Mesothelial cell of epicardium (in vitro differentiated cells): ENCODE measurements at places on chromosomes 3 and 15.
A peak's percentile ranks its signal among the peaks of the same experiment; 100 is the strongest.

DNA sequence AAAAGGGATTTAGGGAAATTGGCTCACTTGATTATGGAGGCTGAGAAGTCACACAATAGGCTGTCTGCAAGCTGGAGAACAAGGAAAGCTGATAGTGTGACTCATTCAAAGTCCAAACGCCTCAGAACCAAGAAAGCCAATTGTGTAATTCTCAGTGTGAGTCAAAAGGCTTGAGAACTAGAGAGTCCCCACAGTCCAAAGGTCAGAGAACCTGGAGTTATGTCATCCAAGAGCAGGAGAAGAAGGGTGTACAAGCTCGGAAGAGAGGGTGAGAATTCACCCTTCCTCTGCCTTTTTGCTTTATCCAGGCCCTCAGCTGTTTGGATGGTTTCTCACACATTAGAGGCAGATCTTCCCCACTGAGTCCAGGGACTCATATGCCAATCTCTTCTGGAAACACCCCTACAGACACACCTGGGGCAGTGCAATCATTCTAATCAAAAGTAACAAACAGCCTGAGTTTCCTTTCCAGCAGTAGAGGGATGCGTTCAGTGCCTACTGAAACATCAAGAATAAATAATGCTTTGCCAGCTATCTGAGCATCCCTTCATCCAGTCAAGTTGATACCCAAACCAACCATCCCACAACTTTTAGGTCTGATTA lies 271.5 kb downstream of the SATB1 start:
- no peak for DNase-seq

DNA sequence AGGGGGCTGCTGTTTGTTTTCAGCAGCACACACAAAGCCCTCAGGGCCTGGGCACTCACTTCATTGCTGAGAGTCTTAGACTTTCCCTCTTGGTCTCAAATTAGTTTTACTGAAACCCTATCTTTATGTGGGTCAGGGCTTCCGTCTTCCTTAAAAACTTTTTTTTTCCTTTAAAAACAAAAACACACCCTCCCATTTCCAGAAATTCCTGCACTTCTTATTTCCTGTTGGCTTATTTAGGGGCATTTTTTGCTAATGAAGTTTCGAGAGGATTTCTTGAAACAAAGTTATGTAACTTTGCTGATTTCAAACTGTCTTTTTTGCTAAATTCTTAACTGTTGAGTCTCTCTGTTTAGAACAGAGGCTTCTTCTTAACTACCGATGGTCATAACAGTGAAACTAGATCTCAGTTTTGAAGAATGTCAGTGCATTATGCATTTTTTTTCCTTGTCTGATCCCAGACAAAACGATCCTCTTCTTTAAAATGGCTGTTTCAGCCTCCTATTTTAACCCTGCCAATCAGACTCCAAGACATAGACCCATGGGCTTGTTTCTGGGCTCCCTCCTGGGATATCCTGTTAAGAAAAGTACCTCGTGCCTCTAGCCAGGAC lies 23.3 kb downstream of the ANAPC13 start:
- DNase-seq = no peak

DNA sequence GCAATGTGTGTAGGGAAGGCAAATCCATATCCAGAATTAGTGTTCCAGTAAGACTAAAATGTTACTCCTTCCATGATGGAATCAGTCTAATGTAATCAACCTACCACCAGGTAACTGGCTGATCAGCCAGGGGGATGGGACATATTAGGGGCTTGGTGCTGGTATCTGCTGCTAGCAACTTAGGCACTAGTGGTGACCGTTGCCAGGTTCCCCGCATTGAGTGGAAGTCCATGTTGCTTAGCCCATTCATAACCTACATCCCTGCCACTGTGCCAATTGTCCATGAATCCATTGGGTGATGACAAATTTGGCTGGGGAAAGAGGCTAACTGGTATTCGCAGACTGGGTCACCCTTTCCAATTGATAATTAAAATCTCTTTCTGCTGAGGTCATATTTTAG lies 212.2 kb upstream of the ROBO1 start:
- no peak for DNase-seq

- no peak for DNase-seq
Observed at GRCh38 chr3:196662711-196663571, 23.4 kb downstream of the NRROS start.

- DNase-seq = no peak
Observed at GRCh38 chr15:64485796-64486195, 25.4 kb downstream of the ZNF609 start.

GRCh38 chr3:140276703-140277102 lies 341.7 kb downstream of the CLSTN2 start:
- no peak for DNase-seq

DNA sequence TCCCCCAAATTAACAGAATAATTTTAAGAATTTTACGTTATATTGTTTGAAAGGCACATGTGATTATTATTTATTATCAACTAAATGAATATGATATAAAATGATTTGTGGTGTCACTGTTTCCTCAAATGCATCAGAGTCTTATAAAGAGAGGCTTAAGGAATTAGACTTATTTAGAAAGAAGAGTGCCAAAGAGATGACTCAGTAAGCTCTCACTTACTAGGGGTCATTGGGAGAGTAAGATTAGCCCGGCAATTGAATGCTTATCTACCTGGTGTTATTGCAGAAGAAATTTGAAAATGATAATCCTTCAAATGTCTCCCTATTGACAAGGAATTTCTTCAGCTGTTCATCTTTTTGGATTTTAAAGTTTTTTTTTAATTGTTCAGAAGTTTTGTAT lies 408.7 kb downstream of the OXSM start:
- no peak for DNase-seq

DNA sequence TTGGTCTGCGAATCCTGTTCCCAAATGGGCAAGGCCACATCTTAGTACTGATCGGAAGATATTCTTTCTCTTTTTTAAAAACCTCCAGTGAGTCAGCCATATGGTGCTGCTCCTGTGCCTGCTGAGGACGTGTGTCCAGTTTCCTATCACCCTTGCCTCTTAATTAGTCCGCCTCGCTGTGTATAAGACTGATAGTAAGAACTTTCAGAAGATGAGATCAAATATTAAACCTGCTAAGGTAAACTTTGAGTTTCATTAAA lies 612 bp downstream of the UBA5 start:
- DNase-seq = no peak

DNA sequence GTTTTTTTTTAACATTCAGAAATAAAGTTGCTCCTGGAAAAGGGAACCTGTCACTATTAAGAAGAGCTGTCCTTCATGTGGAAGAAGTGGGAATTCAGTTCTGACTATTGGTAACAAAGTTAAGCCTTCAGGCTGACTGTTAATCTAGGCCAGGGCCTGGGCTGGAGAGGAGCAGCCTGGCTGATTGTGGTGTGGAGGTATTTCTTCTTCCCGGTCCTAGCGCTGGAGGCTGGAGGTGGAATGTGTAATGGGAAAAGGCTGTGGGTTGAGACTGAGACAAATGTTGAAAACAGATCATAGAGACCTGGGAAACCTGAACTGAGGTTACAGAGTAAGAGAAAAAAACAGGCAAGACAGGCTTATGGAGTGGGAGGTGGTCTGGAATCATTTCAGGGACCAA lies 23.8 kb upstream of the SH3BP5 start:
- no peak for DNase-seq

DNA sequence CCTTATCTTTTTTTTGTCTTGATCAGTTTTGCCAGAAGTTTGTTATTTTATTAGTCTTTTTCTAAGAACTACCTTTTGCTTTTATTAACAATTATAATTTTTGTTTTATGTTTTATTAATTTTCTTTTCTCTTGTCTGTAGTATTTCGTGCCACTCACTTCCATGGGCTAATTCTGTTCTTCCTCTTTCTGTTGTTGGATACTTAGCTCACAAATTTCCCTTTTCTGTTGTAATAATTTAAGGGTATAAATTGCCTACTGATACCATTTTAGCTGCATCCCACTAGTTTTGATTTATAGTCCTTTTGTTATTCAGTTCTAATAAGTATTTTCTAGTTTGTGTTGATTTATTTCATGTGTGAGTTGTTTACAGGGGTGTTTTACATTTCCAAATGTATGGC lies 48.6 kb downstream of the SNRK start:
- no peak for DNase-seq

- DNase-seq = no peak
Observed at GRCh38 chr15:69880571-69881301, 217.0 kb downstream of the TLE3 start.

GRCh38 chr3:37812499-37812896 lies 49.2 kb upstream of the CTDSPL start:
- DNase-seq = no peak

DNA sequence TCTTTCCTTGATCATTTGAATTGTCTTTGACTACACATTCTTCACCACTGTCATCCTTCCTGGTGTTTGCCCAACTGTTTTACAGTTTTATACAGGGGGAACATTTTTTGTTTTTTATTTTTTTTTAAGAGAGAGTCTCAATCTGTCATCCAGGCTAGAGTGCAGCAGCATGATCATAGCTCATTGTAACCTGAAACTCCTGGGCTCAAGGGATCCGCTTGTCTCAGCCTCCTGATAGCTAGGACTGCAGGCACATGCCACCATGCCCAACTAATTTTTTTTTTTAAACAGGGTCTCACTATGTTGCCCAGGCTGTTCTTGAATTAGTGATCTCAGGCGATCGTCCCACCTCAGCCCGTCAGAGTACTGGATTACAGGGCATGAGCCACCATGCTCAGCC lies 222.6 kb downstream of the BBX start:
- DNase-seq = no peak

DNA sequence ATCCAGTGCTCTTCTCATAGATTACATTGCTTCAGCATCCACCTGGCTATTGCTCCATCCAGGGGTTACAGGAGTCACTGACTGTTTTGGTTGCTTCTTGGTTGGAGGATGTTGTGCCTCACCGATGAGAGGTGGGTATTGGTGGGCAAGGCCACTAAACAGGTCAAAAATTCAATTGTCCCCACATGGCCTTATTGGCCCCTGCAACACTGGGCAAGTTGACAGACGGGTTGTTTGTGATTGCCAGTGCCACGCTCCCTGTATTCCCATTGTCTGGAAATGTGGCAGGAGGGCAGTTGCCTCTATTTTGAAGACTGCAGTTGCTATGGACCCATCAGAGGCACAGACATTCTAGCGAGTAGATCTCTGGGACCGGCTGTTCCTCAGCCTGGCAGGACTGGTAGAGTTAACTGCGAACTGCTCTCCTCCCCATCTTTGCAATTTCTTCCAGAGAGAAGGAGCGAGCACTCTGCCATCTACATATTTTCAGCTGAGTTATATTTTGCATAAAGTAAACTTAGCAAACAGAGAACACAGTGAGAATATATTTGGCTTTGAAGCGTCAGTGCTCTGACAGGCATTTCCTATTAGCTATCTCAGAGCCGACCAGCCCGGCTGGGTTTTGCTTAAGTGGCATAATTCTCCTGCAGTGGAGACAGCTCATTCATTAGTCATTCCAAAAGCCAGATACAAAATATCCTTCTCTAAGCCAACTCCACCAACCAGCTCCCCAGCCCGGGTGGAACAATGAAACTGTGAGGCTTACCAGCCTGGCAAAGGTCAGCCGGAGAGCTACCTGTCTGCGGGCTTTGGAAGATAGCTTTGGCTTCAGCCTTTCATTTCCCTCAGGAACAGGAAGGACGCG lies 26.0 kb upstream of the MAGEF1 start:
- no peak for DNase-seq

GRCh38 chr3:136818769-136819391 lies at the start of gene SLC35G2:
TSS of gene SLC35G2 (plus strand) at chr3:136819126. CDS start at chr3:136854461, 35,335 bp downstream.
- peak; percentile 73 for DNase-seq

- no peak for DNase-seq
Observed at GRCh38 chr15:78968539-78969271, 23.9 kb upstream of the CTSH start.

DNA sequence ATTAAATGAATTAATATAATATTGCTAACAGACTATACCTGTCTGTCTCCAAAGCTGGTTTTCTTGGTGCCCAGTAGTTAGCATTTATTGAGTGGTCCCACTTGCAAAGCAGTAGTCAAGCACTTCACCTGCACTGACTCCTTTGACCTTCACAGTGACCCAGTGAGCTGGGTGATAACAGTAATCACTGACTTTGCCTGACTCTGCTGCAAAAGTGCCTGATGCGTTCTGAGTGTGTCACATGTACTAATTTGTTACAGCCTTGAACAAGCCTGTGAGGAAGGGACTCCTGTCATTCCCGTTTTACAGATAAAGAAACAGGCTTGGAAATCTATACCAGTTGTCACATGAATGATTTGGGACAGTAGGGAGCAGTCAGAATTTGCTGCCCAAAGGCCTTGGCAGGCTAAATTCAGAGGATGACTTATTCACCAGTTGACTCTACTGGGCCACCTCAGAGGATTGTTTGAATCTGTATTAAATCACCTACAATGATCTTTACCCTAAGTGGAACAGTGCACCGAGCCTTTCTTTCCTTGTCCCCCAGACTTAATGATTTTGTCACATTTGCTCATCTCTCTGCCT lies 116.6 kb upstream of the PLXNA1 start:
- no peak for DNase-seq

DNA sequence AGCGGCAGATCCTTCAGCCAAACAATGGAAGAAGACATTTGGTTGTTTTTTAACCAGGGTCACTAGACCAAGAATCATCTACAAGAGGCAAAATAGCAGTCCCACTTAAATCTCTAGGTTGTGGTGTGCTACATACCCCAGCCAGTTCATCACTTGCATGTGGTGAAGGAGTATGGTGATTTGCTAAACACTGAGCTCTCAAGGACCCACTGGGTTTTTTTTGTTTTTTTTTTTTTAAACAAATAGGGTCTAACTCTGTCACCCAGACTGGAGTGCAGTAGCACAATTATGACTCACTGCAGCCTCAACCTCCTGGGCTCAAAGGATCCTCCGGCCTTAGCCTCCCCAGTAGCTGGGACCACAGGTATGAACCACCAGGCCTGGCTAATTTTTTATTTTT lies 508.0 kb downstream of the FOXP1 start:
- no peak for DNase-seq

- no peak for DNase-seq
Observed at GRCh38 chr3:183208260-183208659, 44.8 kb upstream of the B3GNT5 start.

DNA sequence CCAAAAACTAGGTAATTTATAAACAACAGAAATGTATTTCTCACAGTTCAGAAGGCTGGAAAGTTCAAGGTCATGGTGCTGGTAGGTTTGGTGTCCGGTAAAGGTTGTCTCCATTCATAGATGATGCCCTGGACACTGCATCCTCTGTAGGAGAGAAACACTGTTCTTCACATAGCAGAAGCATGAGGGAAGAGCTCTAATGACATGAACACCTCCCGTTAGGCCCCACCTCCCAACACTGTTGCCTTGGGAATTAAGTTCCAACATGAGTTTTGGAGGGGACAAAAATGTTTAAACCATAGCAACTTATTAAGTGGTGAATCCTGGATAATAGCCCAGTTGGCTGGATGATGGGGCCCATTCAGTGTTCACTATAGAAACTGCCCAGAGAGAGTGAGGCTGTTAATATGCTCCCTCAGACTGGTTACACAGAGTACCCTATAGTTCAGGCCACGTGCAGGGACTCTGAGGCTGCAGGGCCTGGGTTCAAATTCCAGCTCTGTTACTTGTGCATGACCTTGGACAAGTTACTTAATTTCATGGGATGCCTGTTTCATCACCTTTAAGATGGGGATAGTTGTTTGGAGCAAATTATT lies 37.0 kb downstream of the CCNL1 start:
- DNase-seq = no peak

- DNase-seq = no peak
Observed at GRCh38 chr15:92600856-92601255, 54.7 kb downstream of the FAM174B start.
